Activated T-cell treated with anti-CD3 and anti-CD28 coated beads for 24 hours (primary cell): ENCODE measurements at places on chromosomes 16 and 17.

DNA sequence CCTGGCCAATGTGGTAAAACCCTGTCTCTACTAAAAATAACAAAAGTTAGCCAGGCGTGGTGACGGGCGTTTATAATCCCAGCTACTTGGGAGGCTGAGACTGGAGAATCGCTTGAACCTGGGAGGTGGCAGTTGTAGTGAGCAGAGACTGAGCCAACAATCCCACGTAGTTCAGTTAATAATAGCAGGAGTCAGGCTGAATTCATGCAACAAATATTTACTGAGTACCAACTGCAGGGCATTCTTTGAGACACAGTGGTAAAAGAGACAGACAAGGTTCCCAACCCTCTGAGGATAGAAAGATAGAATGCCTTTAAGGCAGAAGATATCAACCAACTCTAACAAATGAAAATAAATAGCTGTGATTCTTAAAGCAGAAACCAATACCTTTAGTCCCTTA is 39.1 kb downstream of the SPOP start:
- DNase-seq, result no peak

DNA sequence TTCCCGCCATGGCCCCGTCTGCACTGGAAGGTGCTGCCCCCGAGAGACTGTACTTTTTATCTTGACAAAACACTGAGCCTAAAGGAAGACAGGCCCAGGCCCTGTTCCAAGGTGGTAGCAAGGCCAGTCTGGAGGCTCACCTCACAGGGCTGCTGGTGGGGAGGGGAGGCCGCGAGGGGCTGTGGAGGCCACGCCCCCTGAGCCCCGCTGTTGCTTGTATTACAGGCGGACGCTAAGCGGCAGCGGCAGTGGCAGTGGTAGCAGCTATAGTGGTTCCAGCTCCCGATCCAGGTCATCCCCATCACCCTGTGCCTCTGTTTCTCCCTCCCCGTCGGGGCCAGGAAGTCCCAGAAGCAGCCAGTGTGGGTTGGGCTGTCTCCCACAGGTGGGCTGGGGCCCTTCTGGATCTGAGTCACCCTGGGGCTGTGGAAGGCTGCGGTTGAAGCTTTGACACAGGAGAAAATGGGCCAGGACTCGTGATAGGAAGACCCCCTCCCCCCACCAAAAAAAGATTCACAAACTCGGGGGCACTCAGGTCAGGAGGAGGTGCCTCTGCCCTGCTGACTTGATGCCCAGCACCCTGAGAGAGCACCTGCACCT is 13.3 kb upstream of the IL17C start:
- DNase-seq, result no peak

DNA sequence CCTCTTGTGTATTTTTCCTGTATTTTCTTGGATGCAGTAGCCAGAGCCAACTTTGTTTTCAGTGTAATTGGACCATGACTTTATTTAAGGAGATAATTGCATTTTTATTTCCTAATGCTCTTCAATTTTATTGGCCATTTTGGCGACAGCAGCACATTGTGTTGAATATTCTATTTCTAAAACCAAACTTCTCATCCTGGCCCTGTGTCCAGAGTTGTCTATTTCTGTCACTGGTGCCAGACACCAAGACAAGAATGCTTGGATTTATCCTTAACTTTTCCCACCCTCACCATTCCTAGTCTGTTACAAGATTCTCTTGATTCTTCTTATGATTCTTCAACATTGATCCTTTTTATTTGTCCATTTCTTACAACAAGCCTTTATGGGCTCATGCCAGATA is 37.1 kb downstream of the ARHGAP44 start:
- DNase-seq, result no peak

- no peak for DNase-seq
Measured at GRCh38 chr17:69434164-69434579, 19.7 kb downstream of the MAP2K6 start.

DNA sequence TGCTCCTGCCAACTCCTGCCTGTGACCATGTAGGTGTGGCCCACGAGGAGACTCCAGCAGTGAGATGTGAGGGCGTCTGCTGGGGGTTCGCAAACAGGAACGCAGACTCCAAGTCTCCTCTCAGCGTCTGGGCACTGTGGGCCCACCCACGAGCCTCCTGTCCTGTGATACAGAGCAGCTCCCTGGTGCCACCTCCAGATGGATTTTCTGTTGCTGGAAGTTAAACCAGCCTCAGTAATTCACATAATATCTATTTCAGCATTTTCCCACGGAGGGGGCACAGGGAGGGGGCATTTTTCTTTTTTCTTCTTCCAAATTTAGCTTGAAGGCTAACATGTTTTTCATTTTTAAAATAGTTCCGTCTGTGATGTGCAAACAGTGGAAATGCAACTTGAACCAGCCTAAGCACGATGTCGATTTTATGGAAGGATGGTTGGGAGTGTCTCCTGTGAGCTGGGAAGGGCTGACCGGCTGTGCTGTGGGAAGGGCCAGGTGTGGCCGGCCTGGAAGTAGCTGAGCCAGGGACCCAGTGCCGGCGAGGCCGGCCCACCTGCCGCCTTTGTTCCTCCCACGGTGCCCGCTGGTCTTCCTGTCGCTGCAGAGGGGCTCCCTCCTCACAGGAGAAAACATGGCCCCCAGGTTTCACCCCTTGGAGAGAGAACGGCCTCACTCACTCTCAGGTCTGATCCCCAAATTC is 3.9 kb upstream of the RAB40B start:
- DNase-seq, result no peak

GRCh38 chr16:12111223-12111622 is 134.7 kb downstream of the SNX29 start:
- DNase-seq, result no peak

- DNase-seq, result no peak
Measured at GRCh38 chr17:77307479-77308198, 166.9 kb downstream of the SEC14L1 start.

GRCh38 chr16:414395-415169 is 10.9 kb upstream of the RAB11FIP3 start:
- DNase-seq, result no peak

DNA sequence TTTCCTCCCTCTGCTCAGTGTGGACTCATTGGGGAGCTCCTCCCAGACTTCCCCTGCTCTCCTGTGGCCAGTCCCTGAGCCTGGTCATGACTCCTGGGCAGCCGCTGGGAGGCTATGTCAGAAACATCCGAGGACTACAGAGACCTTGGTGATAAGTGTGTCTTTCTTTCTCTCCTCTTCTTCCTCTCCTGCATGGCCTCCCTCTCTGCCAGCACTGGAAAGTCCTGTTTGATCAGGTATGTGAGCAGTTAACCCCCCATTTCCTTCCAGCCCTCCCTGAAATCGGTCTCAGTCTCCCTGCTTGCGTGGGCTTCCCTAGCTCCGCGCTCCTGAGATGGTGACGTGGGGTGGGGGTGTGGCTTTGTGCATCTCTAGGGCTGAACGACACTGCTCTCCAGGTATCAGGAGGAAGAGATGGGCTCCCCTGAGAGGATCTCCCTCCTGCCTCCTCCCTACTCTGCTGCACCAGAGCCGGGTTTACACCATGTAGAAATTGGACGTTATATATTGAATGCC is 2.1 kb downstream of the RHBDL3 start:
- DNase-seq, result no peak

- no peak for DNase-seq
Measured at GRCh38 chr17:48644910-48645557, 18.9 kb upstream of the HOXB9 start.

- no peak for DNase-seq
Measured at GRCh38 chr16:15607700-15608396, 35.1 kb downstream of the MARF1 start.

- DNase-seq, result no peak
Measured at GRCh38 chr17:39236450-39236927, 10.7 kb upstream of the STAC2 start.
